Cerebellar nuclear complex (tissue), 1 donor: ENCODE measurements at places on chromosomes 7 and 10.

DNA sequence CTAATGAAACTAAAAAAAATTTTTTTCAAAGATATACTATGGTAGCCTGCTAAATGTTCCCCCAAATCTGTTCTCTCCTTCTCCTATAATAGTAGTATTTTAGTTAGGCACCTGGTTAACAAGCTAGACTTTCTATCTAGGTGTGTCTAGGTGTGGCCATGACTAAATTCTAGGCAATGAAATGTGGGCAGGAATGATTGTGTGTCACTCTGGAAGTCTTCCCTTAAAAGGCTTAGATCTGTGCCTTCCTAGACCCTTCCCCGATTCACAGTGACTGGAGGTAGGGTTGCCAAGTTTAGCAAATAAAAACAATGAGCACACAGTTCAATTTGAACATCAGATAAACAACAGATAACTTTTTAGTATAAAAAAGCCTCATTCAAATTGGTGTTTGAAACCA, 8.3 kb upstream of the ARHGAP21 start:
- DNase-seq: no peak

- DNase-seq: no peak
These were observed 144.1 kb downstream of the TCF7L2 start for GRCh38 chr10:113094114-113094486.

DNA sequence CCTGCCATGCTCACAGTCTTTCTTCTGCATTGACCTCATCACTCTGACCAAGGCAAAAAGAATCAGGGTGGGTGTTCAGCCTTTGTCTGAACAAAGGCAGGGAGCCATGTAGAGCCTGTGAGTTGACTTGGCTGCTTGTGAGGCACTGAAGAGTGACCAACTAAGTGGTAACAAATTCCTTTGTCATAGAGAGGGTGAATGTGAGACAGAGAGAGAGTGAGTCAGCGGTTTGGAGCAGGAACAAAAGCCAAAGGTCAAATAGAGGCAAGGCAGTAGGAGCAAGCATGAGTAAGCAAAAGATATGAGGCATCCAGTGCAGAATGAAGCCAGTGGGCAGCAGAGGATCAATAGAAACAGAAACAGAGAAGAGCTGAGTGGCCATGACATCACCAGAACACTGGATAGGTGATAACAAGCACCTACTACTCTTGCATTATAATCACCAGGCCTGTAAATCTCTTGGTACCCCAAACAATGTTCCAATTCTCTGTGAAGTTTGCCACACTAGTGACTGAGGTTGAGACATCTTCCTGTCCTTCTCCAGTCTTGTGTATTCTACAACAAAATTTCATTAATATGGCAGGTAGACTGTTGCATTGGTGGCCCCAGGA, 116.2 kb upstream of the LAMB4 start:
- no peak for DNase-seq

- DNase-seq: no peak
These were observed 13.3 kb downstream of the RGR start for GRCh38 chr10:84258034-84258695.

DNA sequence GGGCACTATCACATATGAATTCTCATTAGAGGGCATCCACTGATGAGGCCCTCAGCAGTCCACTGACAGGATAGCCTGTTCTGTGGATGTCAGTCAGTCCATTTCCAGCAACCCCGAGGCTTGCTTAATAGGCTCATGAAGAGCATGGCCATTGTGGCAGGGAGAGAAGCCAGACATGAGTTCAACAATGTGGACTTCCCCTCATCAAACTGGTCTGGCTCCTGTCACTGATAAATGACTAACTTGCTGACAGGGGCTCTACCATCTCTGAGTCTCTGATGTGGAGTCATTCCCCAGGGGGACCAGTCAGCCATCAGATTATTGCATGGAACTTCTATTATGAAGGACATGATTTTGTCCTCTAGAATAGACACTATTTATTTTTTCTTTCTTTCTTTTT, 19.8 kb upstream of the TRIL start:
- no peak for DNase-seq
